ENCODE measurements at places on chromosomes 12 and 14.

- peak; percentile 87 for DNase-seq
Observed at GRCh38 chr12:76032043-76032981, 736 bp upstream of the PHLDA1 start.

GRCh38 chr12:51362747-51363342, 16.4 kb upstream of the CELA1 start:
- DNase-seq = no peak

DNA sequence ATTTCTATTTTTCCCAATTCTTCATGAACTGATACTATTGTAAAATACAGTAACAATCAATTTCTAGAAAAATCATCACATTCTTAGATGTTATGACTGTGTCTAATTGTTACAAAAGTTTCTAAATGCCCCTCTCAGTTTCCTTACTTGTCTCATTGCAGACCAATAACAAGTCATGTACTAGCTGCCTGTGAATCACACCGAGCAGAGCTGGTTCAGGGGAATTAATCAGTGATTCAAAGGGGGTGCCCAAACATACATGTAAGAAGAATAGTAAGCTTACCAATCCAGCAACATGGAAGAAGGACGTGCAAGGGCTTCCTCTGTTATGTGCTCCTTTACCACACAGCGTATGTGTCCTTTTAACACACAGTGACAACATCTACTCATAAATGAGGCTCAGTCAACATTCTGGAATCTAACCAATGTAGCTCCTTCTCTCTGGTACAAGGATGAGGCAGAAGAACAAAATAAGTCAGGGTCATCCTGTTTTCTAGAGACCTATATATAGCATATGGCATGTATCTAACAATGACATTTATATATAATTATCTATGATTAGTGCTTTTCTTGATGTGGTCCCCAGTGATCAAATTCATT, 126.4 kb downstream of the SCN8A start:
- DNase-seq = no peak

DNA sequence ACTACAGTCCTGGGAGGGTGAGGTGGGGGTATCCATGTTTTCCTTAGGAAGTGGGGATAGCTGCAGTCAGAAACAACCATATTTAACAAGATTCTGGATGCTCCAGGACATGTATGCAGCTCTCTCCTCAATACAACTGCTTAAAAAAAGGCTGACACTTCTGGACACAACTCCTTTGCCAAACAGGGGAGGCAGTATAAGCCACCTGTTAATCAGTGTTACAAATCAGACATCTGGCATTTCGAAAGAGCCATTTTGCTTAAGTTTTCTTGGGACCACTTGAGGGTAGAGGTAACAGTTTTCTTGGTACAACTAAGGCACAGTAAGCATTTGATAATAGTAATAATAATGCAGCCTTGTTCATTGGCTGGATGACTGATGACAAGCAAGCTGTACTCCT, 47.1 kb downstream of the RPGRIP1 start:
- no peak for DNase-seq

DNA sequence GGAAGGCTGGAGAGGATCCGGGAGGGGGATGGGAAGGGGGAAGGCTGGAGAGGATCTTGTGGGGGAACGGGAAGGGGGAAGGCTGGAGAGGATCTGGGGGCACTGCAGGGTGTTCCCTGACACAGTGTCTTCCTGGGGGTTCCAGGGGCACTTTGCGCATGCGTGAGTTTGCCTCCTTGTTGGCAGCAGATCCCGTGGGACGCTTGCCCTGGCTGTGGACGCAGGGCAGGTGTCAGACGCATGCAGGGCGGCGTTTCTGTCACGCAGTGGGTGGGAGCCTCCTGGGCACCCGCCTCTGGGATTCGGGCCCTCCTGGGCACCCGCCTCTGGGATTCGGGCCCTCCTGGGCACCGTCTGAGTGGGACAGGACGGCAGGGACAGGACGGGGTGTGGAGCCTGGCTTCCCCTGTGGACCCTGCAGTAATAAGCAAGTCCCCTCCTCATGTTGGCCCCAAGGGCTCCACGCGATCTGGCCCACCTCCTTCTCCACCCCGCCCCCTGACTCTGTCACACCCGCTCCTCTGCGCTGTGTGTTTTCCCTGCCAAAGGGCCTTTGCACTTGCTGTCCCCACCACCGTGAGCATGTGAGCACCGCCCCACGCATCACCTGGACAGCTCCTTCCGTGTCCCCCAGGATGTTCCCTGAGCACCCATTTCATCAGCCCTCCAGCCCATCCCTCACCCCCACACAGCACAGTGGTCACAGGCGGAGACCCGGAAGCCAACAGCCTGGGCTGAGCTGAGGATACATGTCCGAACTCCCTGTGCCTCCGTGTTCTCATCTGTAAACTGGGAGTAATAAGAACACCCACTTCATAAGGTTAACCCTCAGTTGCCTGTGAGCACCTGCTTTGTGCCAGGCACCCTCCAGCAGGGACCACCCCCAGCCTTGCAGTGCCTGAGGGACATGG, 4.4 kb downstream of the MMP17 start:
- no peak for DNase-seq

- peak; percentile 62 for DNase-seq
Observed at GRCh38 chr12:12081836-12082497, 11.2 kb downstream of the BCL2L14 start.

DNA sequence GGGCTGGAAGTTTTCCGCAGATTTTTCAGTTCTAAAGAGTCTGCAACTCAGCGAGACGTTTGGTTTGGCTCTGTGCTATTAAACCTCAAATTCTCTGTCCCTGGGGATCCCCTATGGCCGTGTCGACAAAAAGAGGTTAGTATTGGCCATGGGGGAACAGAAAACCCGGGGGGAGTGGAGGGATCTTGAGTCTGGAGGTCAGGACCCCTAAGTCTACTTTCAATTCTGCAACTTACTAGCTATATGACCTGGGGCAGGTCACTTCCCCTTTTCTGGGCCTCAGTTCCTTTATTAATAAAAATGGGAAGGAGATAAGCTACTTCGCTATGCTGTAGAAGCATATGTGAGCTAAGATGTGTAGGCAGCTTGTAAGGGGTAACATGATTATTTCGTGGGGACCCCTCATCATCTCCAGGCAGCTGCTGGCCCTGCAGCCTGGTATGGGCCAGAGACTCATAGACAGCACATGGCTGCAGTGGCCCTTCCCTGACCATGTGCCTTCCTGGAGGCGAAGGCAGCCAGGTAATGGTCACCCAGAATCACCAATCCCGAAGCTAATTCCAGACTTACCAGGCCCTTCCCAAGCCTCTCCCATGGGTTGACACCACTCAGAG, 8.6 kb downstream of the ASB2 start:
- peak; percentile 77 for DNase-seq

- DNase-seq = peak; percentile 20
Observed at GRCh38 chr12:5830111-5830510, 114.9 kb downstream of the ANO2 start.

GRCh38 chr12:5206401-5207175, 162.9 kb downstream of the KCNA5 start:
- DNase-seq = no peak

DNA sequence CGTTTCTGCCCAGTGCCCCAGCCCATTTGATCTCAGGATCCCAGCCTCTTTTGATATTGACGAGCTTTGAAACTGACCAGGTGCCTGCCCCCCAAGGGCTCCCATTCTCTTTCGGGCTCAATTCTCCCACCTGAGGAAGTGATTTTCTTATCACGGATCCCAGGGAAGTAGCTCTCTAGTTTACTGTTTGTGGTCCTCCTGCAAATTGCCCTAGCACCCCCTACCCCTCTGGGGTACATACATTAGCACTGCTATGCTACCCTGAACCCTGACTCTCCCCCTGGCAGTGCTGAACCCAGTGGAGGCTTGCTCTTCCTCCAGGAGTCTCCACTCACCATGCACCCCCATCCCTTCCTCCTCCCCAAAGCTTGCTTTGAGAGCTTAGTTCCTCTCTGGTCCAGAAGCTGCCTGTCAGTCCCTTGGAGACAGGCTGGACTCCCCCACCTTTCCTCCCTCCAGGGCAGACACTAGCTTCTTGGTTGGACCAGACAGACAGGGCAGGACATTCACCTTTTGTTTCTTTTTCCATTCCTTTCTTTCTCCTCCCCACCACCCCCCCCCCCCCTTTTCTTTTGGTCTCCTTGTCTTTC, 4.4 kb upstream of the TBX3 start:
- no peak for DNase-seq

DNA sequence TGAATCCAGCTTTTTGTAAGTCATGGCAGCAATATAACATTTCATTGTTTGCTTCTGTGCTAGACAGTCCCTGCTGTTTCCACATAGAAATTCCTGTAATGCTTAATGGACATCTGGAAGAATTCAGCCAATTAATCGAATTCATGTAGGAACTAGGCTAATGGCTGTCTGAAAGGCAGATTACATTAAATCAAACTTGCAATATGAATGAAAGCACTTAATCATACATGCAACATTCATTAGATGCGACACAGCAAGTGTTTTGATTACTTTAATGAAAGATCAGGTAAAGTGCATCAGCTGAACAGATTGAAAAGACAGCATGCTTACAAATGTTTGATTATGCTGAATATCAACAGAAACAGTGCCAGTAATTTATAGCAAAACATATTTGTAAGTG, 24.1 kb upstream of the INSM2 start:
- DNase-seq = no peak

GRCh38 chr14:86221755-86222154, 691.8 kb downstream of the FLRT2 start:
- DNase-seq = no peak

DNA sequence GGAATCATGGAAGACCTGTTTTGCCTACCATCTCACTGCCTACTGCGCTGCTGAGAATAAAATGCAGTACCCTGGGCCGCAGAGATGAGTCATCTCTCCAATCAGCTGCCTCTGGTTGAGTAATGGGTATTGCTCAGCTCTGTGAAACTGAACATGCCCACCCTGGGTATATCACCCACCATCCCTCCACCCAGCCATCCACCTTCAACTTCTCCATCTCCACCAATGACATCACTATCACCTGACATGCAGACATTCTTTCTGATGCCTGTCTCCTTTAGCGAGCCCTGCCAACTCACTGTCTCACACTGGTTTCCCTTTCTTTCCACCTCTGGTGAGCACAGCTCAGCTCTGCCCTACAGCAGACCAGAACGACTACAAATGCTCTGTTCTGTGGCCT, 33.6 kb downstream of the E2F7 start:
- peak; percentile 57 for DNase-seq

DNA sequence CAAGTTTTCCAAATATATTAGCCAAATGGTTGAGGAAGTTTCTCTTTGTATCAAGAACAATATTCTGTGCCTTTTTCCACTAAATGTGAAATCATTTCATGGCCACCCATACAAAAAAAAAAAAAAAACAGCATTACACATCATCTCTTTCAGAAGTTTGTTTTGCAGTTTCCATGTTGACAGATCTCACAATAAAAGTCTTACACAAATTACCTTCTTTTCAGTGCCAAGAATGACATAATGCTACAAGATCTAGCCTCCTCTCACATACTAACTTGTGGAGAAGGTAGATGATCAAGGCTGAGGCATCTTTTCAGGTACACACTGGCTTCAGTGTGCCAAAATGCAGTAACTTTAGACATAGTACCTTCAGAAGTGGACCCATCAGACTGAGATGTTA, 35.3 kb downstream of the PRKD1 start:
- DNase-seq = no peak

- peak; percentile 20 for DNase-seq
Observed at GRCh38 chr14:79011091-79011919, 841.1 kb downstream of the NRXN3 start.

DNA sequence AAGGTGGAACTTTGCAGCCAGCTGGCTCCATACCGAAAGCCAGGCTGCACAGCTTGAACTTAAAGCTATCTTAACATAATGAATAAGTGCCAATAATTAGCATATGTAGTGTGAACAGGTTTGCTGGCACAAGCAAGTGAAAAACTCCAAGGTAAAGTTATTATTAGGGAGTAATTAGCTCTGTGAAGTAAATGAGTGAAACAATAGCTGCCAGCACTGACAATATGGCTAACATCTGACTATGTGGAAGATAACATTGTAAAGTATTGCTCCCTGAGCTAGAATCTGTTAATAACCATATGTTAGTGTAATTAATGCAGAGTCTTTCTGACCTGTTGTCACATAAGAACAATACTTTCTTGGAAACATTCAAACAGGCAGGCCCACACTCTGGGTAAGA, 246.4 kb downstream of the SOX5 start:
- no peak for DNase-seq

GRCh38 chr12:17372508-17372907, 717.5 kb downstream of the RERGL start:
- no peak for DNase-seq

GRCh38 chr12:106941481-106942156, 14.1 kb upstream of the TMEM263 start:
- no peak for DNase-seq

- DNase-seq = no peak
Observed at GRCh38 chr14:76292561-76292960, 83.4 kb upstream of the ESRRB start.

GRCh38 chr12:79083181-79083580, 218.6 kb downstream of the SYT1 start:
- DNase-seq = no peak

- DNase-seq = no peak
Observed at GRCh38 chr12:110090266-110091135, 33.7 kb upstream of the IFT81 start.

GRCh38 chr12:5000204-5000603, 43.5 kb upstream of the KCNA5 start:
- DNase-seq = no peak

GRCh38 chr12:56321027-56321426, 5.2 kb upstream of the CNPY2 start:
- DNase-seq = peak; percentile 54

- no peak for DNase-seq
Observed at GRCh38 chr12:45685680-45686079, 43.8 kb upstream of the ARID2 start.

- peak; percentile 15 for DNase-seq
Observed at GRCh38 chr12:2431810-2432209, 363.0 kb upstream of the FKBP4 start.

- DNase-seq = no peak
Observed at GRCh38 chr14:45095143-45095542, 11.2 kb downstream of the PRPF39 start.

DNA sequence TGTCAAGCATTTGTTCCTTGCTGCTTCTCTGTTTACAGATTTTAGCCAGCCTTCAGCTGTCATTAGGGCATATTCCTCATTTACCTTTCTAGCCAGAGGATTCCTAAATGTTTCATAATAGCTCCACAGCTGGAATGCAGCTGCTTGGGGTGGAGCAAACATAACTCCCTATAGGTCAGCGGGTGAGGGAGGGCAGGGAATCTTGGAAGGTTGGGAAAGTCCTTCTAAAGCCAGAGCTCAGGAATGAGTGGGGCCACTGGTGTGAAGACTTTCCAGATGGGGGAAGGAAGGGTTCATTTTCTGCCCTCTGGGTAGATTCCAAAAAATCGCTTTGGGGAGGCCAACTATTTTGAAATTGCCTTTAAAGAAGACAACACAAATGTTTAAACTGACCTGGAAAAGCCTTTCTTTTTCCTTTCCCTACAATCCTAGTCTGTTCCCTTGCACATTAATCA, 16.3 kb upstream of the IRF2BPL start:
- DNase-seq = no peak

- DNase-seq = peak; percentile 10
Observed at GRCh38 chr12:81627336-81628189, 131.6 kb downstream of the PPFIA2 start.

- no peak for DNase-seq
Observed at GRCh38 chr12:5379749-5380496, 52.0 kb upstream of the NTF3 start.

Measured in inflammatory macrophage (primary cell).